ENCODE measurements at places on chromosomes 1 and 21. TPM values are rescaled to one million over a fixed set of nuclear protein-coding genes. Genes with fewer than 3 reads are reported as not detected.

The TMPRSS15 gene
- total RNA-seq: not detected

- H3K4me3 ChIP-seq: no peak overlapping the region
- DNase-seq: no peak
- H3K36me3 ChIP-seq: no peaks in the 10 kb centered on the region
- no peaks in the 10 kb centered on the region for H3K27me3 ChIP-seq
These were observed 65.0 kb downstream of the ZSWIM5 start for GRCh38 chr1:45141247-45142003.

The LY9 gene
- 0.10 TPM for total RNA-seq

- no peaks in the 10 kb centered on the region for H3K27me3 ChIP-seq
- no peak for DNase-seq
- H3K4me1 ChIP-seq: no peaks in the 10 kb centered on the region
- no peak overlapping the region for H3K4me3 ChIP-seq
These were observed 28.9 kb downstream of the TSNAX start for GRCh38 chr1:231557411-231557810.

The LORICRIN gene
- total RNA-seq: not detected

The STUM gene
- 0.03 TPM for total RNA-seq

DNA sequence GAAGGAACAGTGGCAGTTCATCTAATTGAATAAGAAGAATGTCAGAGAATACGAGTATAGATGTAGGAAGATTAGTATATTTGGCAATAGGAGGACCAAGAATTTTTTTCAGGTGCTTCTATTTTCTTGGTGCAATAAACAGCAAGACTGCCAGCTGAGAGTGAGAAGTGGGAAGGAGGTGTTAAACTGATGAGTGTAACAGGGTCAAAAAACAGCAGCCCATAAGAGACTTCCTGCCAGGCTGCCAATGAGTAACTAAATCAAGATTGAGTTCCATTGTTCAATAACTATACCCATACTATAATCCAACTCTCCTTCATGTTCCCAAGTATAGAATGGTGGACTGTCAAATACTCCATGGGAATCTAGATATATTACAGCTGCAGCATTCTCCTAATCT, 28.7 kb downstream of the LYST start:
- no peaks in the 10 kb centered on the region for H3K27me3 ChIP-seq
- H3K27ac ChIP-seq: no peak overlapping the region
- no peak overlapping the region for H3K4me3 ChIP-seq
- H3K36me3 ChIP-seq: no peaks in the 10 kb centered on the region
- DNase-seq: no peak
- peaks cover 40% of the 10 kb centered on the region for H3K4me1 ChIP-seq

DNA sequence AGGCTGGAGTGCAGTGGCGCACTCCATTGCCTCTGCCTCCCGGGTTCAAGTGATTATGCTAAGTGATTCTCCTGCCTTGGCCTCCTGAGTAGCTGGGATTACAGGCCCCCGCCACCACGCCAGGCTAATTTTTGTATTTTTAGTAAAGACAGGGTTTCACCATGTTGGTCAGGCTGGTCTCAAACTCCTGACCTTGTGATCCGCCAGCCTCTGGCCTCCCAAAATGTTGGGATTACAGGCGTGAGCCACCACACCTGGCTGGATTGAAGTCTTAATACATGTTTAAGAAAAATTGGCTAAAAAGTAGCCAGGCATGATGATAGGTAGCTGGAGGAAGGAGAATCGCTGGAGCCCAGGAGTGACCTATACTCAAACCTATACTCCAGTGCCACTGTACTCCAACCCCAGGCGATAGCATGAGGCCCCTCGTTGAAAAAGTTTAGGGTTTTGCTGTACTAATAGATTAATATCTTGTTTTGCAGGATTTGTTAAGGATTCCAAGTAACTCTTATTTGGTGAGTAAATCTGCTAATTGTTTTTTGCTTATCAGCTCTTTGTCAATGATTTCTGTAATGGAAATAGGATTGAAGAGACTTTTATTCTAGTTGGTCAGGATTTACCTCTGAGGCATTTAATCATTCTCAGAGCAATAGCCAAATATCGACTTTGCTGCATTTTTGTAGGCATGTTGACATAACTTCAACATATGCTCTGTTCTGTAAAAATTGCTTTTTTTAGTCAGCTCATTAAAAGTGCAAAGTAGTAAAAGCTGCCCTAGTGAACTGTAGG, 2.0 kb downstream of the RCC1 start:
- peaks cover 36% of the 10 kb centered on the region for H3K36me3 ChIP-seq
- H3K4me3 ChIP-seq: peak overlapping the region; percentile 81
- peaks cover 34% of the 10 kb centered on the region for H3K4me1 ChIP-seq
- no peaks in the 10 kb centered on the region for H3K27me3 ChIP-seq
- peak overlapping the region; percentile 100 for H3K27ac ChIP-seq
- DNase-seq: no peak

DNA sequence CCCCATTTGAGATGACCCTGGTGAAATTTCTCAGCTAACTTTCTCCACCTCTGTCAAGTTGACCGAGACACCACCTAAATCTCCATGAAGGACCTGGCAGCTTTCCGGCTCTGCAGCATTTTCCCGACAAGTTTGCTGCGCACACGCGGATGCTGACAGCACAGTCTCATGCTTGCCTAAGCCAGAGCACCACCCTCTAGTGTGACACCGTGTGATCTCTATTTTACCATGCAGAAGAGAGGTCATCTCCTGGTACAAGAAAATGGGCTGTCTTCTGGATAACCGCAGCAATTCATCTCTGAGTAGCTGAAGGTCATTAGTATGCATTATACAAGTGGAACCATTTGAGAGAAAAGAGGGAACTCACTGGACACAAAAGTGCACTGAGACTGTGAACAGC, 38.9 kb upstream of the H6PD start:
- H3K4me1 ChIP-seq: peaks cover 12% of the 10 kb centered on the region
- no peak overlapping the region for H3K27ac ChIP-seq
- no peak for DNase-seq

All from Panc1 (cell line).